ENCODE measurements at places on chromosomes 16 and 17. TPM values are rescaled to one million over a fixed set of nuclear protein-coding genes. Genes with fewer than 3 reads are reported as not detected.

Gene HEXIM2
- 6.3 TPM for polyA plus RNA-seq

Gene HSPB9
- 0.15 TPM for polyA plus RNA-seq

Gene ACSM2A
- not detected for polyA plus RNA-seq

Gene MAPT
- polyA plus RNA-seq = not detected

Gene SPIRE2
- polyA plus RNA-seq = 0.19 TPM

Gene IGSF6
- 0.31 TPM for polyA plus RNA-seq

Gene HOXB2
- polyA plus RNA-seq = 0.94 TPM

Gene RGS11
- polyA plus RNA-seq = not detected

Gene ATP2C2
- polyA plus RNA-seq = not detected

Gene HEATR9
- not detected for polyA plus RNA-seq

Gene KRT24
- polyA plus RNA-seq = not detected

Gene EXOC3L1
- not detected for polyA plus RNA-seq

Gene STAT5A
- polyA plus RNA-seq = 63.0 TPM

Gene C17orf58
- polyA plus RNA-seq = 1.6 TPM

Gene FBF1
- 1.9 TPM for polyA plus RNA-seq

Gene DNASE1L2
- not detected for polyA plus RNA-seq

Gene HSD17B1
- polyA plus RNA-seq = 0.39 TPM

Gene MRPL12
- 63.7 TPM for polyA plus RNA-seq

Gene DNAJA3
- polyA plus RNA-seq = 42.7 TPM

Gene SCGB1C2
- not detected for polyA plus RNA-seq

Gene PPY
- not detected for polyA plus RNA-seq

Gene RBFOX1
- not detected for polyA plus RNA-seq

Gene AATK
- polyA plus RNA-seq = 0.29 TPM

Gene CACNG3
- not detected for polyA plus RNA-seq

Gene KRT40
- polyA plus RNA-seq = not detected

Gene NPIPA3
- polyA plus RNA-seq = 0.80 TPM

Gene KRTAP2-3
- not detected for polyA plus RNA-seq

Gene RAB11FIP4
- 21.0 TPM for polyA plus RNA-seq

Gene TOM1L1
- not detected for polyA plus RNA-seq

Gene MYH8
- polyA plus RNA-seq = not detected

Gene HOXB5
- not detected for polyA plus RNA-seq

Gene CDR2L
- not detected for polyA plus RNA-seq

Gene LCMT1
- 34.6 TPM for polyA plus RNA-seq

Gene G6PC1
- not detected for polyA plus RNA-seq

Gene MYCBPAP
- 1.3 TPM for polyA plus RNA-seq

Gene SDR42E2
- 0.20 TPM for polyA plus RNA-seq

Gene FAM20A
- not detected for polyA plus RNA-seq

Gene SCARF1
- polyA plus RNA-seq = 0.19 TPM

Gene NR1D1
- 3.6 TPM for polyA plus RNA-seq

Gene CYGB
- 2.1 TPM for polyA plus RNA-seq

Gene PRSS22
- not detected for polyA plus RNA-seq

Gene CDYL2
- 0.69 TPM for polyA plus RNA-seq

Gene CHAD
- 41.9 TPM for polyA plus RNA-seq

Gene KRTAP1-1
- polyA plus RNA-seq = not detected

Gene CHST5
- not detected for polyA plus RNA-seq

Gene KRT14
- not detected for polyA plus RNA-seq

Gene CCDC40
- not detected for polyA plus RNA-seq

Gene ARL5C
- not detected for polyA plus RNA-seq

Gene ACSM5
- polyA plus RNA-seq = not detected

Gene TSNAXIP1
- polyA plus RNA-seq = not detected

Gene CDK3
- 0.71 TPM for polyA plus RNA-seq

Gene C17orf67
- 2.1 TPM for polyA plus RNA-seq

Gene KRT20
- polyA plus RNA-seq = not detected

Gene SMIM5
- 0.36 TPM for polyA plus RNA-seq

Gene KRTAP4-3
- not detected for polyA plus RNA-seq

Gene GRB7
- polyA plus RNA-seq = not detected

Gene SPAG7
- 97.1 TPM for polyA plus RNA-seq

Gene KLHL10
- polyA plus RNA-seq = 0.16 TPM
